ENCODE measurements at places on chromosomes 1 and 21.

DNA sequence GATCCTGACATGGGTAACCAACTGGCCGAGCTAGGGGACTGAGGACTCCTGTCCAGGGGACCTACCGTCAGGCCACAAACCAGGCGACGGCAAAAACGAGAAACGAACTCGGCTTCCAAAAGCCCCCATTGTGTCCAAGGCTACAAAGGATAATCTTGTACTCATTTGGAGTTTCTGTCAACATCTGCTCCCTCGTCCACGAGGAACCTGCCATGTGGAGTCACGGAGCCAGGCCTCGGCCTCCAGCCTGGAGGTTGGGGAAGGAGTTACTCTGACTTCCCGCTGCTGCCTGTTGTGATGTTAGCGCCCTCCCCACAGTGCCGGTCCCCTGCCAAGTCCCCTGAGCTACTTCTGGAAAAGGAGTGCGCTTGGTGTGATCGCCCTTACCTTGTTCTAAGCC, 7.3 kb downstream of the KRTAP10-1 start:
- no peak for DNase-seq

DNA sequence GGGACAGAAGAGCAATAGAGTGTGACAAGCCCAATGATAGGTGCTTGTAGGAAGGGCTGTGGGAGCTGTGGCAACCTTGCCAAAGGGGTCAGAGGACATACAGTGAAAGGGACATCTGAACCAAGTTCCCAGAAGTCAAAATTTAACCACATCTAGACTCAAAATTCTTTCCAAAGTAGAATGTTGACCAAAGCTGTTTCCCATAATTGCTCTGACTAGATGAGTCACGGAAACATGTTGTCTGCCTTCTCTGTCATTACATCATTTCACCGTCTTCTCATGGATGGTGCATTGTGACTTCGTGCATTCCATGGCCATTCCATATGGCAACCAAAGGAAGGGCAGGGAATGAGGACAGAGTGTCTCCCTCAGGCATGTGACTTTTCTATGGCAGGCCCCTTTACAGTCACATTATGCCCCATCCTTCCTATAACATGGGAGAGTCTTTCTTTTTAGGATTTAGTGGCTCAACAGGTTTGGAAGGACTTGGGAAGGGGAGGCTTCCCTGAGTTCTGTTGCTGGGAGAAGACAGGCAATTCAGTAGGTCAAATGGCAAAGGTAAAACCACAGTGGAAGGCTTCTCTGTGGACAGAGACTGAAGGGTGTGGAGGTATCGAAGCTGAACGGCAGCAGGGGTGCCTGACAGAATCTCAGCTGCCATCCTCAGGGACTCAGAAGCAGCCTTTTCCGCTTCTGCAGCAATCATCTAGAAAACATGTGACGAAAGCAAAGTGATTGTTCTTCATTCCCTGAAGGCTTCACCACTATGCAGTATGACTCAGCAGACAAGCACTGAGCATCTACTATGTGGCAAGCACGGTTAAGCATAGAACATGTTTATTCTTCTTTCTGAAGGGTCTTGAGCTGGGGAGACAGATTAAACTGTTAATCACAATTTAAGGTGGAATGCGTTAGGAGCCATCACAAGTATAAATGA, 24.7 kb downstream of the NPHS2 start:
- DNase-seq: no peak

DNA sequence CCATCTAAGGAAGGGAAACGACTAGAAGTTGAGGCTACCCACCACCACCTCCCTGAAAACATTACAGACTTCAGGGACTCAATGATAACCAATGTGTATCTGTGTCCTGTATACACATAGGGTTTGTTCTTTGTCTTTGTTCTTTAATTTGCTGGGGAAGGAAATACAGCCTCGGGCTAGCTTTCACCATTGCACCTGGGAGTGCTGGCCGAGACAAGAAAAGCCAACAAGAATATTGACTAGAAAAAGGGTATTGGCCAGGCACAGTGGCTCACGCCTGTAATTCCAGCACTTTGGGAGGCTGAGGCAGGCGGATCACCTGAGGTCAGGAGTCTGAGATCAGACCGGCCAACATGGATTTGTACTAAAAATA, 50.4 kb downstream of the MDM4 start:
- no peak for DNase-seq

DNA sequence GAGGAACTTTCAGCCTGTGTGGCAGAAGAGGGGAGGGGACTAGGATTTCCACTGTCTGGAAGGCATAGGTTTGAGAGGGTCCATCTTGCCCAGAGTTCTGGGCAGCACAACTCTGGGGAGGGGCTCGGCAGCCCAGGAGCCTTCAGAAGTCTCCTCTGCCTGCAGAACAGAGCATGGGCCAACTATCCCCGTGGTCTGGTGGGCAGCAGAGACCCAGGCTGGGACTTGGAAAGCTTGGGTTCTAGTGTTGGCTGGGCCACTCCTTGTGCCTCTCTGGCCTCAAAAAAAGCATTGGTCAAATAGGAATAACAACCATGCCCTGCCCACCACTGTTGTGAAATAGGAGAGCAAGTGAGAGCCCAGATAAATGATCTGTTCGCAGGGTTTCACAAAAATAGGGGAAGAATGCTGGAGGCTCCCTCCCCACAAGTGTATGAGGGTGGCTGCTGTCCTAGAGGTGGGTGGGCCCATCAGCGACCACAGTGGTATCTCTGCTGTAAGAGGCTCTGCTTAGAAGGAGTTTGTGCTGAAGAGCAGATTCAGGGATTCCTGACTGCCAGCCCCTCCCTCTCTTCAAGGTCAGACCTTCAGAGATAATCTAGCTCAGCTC, 8.9 kb downstream of the EPHA10 start:
- DNase-seq: no peak

DNA sequence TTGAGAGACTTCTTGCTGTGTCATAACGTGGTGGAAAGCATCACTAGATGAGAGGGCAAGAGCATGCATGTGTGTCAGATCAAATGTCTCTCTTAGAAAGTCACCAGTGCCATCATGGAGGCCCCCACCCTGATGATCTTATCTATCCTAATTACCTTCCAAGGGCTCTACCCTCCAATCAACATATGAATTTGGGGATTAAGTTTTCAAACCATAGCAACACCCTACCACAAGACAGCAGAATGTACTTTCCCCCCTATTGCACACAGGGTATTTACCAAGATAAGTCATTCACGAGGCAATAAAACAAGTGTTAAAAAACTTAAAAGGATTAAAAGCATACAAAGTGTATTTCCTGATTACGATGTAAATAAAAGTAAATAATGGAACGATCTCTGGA, 515.6 kb downstream of the LMO4 start:
- no peak for DNase-seq

DNA sequence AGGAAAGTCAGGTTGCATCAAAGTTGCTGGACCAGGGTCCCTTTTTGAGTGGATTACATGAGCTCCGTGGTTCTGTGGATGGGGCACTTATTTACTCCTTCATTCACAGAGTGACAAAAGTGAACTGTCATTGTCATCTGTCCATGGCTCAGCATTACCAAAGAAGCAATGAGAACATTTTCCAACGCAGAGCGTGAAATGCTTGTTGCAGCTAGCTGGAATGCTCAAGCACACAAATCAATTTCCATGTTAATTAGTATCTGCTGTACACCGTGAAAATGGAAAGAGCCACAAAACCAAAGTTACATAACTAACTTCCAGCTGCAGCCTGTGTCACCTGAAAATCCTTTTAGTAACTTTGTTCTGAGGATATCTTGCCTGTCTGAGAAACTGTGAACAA, 78.9 kb downstream of the MT1HL1 start:
- DNase-seq: no peak

DNA sequence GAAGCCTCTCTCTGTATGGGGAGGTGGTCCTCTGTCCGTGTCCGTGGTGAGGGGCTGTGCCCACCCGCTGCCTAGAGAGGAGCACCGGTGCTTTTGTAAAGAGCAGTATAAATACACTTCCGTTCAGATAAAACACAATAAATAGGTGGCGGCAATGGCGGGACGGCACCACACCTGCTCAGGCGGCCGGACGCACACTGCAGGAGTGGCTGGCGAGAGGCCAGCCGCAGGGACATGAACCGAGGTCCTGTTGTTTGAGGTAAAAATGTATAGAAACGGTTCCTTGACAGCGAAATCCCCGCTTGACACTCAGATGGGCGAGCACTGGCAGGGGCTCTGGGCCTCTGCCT, 40.8 kb downstream of the KRTAP10-1 start:
- no peak for DNase-seq

DNA sequence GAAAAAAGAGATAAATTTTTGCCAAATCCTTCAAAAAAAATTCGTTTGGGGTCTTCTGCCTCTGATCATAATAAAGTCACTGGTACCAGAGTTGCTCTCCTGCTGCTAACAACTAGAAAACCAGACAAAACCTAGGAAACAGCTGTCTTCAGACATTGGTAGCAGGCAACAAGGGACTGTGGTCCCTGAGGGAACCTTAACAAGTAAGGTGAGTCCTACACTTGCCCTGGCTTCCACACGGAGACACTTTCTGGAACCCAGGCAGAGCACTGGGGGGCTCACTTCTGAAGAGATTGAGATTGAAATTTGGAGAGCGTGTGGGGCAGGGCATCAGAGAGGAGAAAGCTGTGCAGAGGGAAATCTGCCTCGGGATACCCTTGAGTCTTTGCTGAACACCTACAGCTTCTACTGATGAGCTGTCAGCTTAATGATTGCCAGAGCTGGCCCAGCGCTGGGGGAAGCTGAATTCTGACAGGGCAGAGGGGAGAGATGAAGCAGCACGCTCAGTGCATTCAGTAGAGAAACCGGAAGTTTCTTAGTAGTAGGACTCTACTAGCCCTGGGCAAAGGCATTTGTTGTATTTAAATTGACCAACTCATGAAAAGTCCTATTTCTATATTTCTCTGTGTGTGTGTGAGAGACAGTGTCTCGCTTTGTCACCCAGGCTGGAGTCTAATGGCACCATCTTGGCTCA, 18.5 kb upstream of the FAM89A start:
- no peak for DNase-seq

DNA sequence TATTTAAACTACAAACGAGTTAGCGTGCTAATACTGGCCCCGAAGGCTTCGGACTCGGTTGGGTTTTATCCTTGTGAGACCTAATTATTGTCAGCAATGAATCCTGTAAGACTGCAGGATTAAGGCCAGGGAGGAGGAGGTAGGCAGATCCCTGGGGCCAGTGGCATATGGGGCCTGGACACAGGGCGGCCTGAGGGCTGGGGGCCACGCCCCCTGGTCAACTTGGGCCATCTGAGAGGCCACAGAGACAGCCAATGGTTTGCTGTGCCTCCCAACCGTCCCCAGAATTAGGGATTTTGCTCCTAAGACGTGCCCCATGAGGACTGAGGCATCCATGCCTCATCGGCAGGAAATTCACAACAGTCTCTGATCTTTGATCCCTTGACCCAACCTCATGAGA, 31.1 kb upstream of the DISP3 start:
- no peak for DNase-seq

GRCh38 chr1:231075020-231075419, 35.0 kb upstream of the FAM89A start:
- no peak for DNase-seq

DNA sequence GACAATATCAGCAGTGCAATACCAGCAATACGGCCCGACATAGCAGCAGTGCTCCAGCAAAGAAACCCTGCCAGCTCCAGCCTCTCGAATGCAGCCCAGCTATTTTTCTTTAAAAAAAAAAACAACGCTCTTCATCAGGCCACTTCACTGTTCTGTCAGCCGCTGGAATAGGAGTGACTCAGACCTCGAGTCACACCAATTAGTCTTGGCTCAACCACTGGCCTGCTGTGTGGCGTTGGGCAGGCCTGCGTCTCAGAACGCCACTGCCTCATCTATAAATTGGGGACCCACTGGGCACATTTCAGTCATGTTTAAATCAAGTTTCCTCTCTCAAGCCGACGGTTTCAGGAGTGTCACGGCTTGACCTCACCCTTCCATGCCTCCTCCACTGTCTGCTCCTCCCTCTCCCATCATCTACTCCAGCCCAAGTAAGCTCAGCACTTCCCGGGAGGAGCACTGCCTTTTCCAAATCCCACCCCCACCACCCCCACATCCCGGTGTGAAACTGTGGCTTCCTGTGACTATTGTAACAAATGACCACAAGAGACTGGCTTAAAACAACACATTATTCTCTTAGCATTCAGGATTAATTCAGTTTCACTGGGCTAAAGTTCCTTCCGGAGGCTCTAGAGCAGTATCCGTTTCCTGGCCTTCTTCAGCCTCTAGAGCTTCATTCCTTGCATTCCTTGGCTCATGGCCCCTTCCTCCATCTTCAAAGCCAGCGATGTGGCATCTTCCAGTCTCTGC, 71.9 kb upstream of the EFHD2 start:
- no peak for DNase-seq

GRCh38 chr1:26278724-26279455, 996 bp upstream of the SH3BGRL3 start:
- no peak for DNase-seq

DNA sequence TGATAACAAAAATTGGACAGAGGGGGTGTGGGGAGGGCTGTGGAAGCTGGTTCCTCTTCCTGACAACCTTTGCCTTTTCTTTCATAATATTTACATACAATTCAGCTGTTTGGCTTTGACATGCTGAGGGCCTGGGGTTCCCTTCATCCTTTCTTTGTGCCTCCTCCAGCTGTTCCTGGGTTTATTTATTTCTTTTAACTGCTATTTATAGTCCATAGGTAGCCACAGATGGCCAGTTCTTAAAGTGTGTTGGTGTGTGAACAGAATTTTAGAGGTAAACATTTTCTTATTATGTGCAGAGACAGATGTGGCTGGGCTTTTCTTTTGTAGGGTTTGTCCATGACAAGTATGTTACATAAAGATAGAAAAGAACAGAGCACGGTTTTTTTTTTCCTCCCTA, 34.1 kb upstream of the CNIH3 start:
- no peak for DNase-seq
